ENCODE measurements at places on chromosomes 2 and 18. TPM values are rescaled to one million over a fixed set of nuclear protein-coding genes. Genes with fewer than 3 reads are reported as not detected.

MOGAT1 gene
- not detected for total RNA-seq

TMEM247 gene
- total RNA-seq = not detected

- no peak overlapping the region for H3K27ac ChIP-seq
- no peak for DNase-seq
- H3K27me3 ChIP-seq = no peaks in the 10 kb centered on the region
- H3K36me3 ChIP-seq = peaks cover 17% of the 10 kb centered on the region
- no peaks in the 10 kb centered on the region for H3K4me1 ChIP-seq
Measured at GRCh38 chr2:32787207-32787606, 159.4 kb downstream of the TTC27 start.

GRCh38 chr2:106032676-106033075 lies 161.4 kb downstream of the UXS1 start:
- no peaks in the 10 kb centered on the region for H3K27me3 ChIP-seq
- no peak for DNase-seq
- peaks cover 17% of the 10 kb centered on the region for H3K4me1 ChIP-seq
- H3K36me3 ChIP-seq = no peaks in the 10 kb centered on the region
- H3K27ac ChIP-seq = no peak overlapping the region
- no peak overlapping the region for H3K4me3 ChIP-seq

GRCh38 chr2:31151501-31151900 lies 13.3 kb upstream of the GALNT14 start:
- no peaks in the 10 kb centered on the region for H3K4me1 ChIP-seq
- no peaks in the 10 kb centered on the region for H3K36me3 ChIP-seq
- peaks cover 11% of the 10 kb centered on the region for H3K27me3 ChIP-seq
- H3K27ac ChIP-seq = no peak overlapping the region
- no peak overlapping the region for H3K4me3 ChIP-seq
